Activated CD4-positive, alpha-beta T cell treated with anti-CD3 and anti-CD28 coated beads for 36 hours (primary cell): ENCODE measurements at places on chromosomes 1 and 21.

- DNase-seq, result no peak
Observed at GRCh38 chr1:203476216-203476814, 709 bp downstream of the PRELP start.

DNA sequence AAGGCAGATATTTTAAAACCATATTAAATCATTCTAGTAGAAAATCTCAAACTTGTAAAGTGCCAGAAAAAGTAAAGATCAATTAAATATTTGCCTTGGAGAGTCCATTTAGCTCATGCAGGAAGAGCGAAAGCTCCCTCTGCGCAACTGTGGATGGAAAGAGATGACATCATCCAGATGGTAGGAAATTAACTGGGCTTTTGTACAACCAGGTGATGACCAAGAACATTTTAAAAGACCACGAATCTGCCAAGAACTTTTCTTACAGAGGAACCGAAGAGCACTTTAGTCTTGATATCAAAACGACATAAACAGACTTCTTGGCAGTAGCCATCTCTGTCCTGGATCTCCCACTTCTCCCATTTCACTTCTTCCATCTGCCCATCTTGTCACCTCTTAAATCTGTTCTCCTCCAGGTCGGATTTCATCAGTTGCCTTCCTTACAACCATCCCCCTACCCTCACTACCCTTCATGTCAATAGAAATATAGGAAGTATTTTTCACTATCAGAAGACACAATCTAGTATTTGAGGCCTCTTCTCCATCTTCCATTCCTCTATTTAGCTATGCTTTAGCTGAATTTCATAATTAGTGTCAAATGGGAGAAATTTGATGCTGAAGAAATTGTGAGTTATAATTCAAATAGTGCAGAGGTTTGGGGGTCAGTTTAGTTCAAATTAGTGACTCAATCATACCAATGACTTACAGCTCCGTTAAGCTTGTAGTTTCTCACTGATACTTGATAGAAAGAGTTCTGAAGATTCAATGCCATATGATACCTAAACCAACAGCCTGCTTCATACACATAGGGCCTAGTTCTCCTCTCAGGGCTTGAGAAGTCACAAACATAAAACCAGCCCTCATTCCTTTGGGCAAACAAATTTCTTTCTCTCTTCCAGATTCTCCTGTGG is 22.0 kb upstream of the DNASE2B start:
- DNase-seq, result no peak

GRCh38 chr1:162996261-162996660 is 72.9 kb upstream of the RGS4 start:
- DNase-seq, result no peak

- no peak for DNase-seq
Observed at GRCh38 chr1:47676311-47677054, 238.6 kb downstream of the FOXD2 start.

DNA sequence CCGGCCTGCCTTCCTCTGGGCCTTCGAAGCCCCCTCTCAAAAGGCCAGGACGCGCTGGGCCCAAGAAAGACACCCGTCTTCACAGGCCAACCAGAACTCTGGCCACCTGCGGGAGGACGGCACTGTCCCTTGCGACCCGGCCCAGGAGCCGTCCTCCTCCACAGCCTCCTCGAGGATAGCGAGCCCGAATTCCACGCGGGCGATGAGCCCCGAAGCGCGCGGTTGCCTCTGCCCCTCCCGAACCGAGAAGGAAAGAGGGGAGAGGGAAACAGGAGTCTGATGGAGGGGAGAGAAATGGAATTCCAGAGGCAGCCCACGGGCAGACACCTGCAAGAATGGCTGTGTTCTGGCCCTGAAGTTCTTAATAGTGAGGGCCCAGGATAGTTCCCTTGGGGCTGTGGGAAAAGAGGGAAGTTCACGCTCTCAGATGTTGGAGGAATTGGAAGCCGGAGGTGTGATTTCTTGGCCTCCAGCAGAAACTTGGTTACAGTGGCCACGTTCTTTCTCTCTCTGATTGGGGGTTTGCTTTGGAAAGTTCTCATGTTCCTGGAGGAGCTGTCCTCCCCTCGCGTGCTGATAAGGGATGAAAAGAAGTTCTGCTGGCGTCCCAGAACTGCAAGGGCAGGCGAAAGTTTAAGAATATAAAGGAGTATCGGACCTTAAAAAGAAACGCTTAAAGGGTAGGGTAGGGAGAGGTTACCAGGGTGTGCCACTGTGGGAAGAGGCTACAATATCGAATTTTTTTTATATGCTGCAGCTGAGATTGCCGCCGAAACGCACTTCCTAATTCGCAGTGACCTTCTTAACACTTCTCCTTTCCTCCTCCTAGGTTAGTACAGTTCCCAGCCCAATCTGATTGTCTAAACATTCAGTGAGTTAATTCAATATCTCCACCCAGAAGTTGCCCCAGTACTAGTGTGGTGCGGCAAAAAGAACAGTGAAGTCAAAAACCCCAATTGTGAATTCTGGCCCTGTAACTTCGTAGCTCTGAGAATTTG is 5.8 kb upstream of the SLC44A5 start:
- peak; percentile 6 for DNase-seq

DNA sequence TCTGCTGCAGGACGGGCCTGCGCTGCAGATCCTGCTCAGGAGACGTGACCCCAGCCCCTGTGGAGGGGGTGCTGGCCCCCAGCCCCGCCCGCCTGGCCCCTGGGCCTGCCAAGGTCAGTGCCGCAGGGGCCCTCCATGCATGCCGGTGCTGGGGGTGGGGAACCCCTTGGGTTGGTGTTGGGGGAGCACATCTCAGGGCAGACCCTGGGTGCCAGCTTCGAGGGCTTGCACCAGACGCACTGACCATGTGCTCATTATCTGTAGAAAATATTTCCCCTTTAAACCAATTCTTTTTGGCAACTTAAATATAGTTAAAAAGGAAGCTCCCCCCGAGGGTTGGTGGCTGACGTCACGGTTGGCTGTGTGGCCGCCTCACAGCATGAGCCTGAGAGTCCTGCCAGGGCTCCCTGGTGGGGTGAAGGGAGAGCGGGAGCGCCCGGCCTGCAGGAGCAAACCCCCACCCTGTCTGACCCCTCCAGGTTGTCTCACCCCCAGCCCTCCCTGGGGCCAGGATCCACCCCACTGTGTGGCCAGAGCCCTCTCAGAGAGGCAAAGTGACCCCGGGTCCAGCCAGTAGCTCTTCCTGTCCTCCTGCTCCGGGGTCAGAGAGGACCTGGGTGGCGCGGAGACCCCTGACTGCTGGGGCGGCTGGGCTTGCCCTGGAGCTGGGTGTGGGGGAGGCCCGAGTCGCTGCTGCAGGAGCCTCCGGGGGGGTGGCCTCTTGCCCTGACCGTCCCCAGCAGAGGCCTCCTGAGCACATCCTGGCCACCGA is 5.3 kb upstream of the PFKL start:
- DNase-seq, result no peak

GRCh38 chr1:114015075-114015474 is 35.8 kb downstream of the OLFML3 start:
- no peak for DNase-seq
